HCT116 (cell line): ENCODE measurements at places on chromosomes 5 and 9. TPM values are rescaled to one million over a fixed set of nuclear protein-coding genes. Genes with fewer than 3 reads are reported as not detected.
A peak's percentile ranks its signal among the peaks of the same experiment; 100 is the strongest.

PALM2AKAP2 gene
- 0.34 TPM for total RNA-seq

- H3K36me3 ChIP-seq, result no peaks in the 10 kb centered on the region
- DNase-seq, result no peak
- no peak overlapping the region for H3K4me3 ChIP-seq
Observed at GRCh38 chr5:1568201-1568979, 44.6 kb upstream of the LPCAT1 start.

LEAP2 gene
- 1.2 TPM for total RNA-seq

- no peak overlapping the region for H3K4me3 ChIP-seq
- no peaks in the 10 kb centered on the region for H3K27me3 ChIP-seq
- DNase-seq, result no peak
- no peaks in the 10 kb centered on the region for H3K36me3 ChIP-seq
- H3K4me1 ChIP-seq, result no peaks in the 10 kb centered on the region
Observed at GRCh38 chr5:92885950-92886349, 695.1 kb downstream of the NR2F1-AS1 start.

- no peaks in the 10 kb centered on the region for H3K27me3 ChIP-seq
- H3K4me3 ChIP-seq, result no peak overlapping the region
- H3K4me1 ChIP-seq, result no peaks in the 10 kb centered on the region
- no peak for DNase-seq
- H3K27ac ChIP-seq, result no peak overlapping the region
- no peaks in the 10 kb centered on the region for H3K36me3 ChIP-seq
Observed at GRCh38 chr5:1658665-1659064, 134.9 kb upstream of the LPCAT1 start.

DNA sequence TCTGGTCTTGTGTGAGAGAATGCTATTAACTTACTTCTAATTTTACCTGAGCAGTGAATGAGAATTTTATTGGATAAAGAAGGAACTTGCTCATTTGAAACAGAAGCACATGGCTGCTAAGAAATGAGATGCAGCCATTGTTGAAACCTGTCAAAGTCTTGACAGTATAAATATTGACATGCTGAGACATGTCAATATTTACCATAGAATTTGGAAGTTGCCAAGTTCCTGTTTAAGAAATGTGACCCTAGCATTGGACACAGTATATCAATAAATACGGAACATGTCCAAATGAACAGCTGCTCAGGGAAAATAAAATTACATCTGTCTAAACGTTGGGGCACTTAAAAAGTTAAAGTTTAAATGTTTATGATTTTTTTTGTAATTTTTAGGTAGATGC is 7.8 kb downstream of the XRCC4 start:
- DNase-seq, result no peak
- H3K4me1 ChIP-seq, result no peaks in the 10 kb centered on the region
- no peaks in the 10 kb centered on the region for H3K36me3 ChIP-seq
- no peak overlapping the region for H3K4me3 ChIP-seq
- H3K27ac ChIP-seq, result no peak overlapping the region

DNA sequence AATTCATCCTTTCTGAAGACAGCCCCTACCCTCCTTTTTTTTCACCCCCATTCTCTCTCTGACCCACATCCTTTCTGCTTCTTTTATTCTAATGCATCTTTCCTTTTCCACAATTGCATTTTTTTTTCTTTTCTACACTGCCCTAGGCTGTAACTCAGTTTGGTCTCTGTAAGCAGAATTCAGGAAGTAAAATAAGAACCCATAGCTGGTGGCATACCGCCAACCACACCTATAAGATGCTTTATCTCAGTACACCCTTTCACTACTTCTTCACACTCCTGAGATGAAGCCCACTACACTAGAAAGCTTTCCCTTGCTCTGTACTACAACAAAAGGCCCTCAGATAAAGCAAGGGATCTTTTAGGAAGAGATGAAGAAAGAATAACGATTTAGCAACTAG is 16.1 kb upstream of the TSSK1B start:
- no peak overlapping the region for H3K27ac ChIP-seq
- no peaks in the 10 kb centered on the region for H3K4me1 ChIP-seq
- H3K4me3 ChIP-seq, result no peak overlapping the region
- no peaks in the 10 kb centered on the region for H3K27me3 ChIP-seq

DNA sequence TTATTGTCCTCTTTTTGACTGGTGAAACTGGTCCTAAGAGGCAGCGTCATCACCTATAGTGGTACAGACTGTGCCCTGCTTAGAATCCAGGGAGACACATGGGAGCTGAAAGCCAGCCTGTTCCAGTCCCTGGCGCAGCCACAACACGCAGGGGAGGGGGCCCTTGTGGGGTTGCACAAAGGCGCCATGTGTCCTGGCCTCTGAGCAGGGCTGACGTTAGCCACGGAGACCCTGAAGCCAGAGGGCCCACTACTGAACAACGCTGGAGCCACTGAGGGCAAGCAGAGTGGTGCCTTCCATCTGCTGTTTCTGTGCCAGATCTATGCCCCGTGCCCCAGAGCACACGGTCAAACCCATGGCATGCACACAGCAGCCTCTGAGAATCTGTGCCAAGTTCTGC is 147.3 kb downstream of the ACTL7B start:
- H3K27me3 ChIP-seq, result no peaks in the 10 kb centered on the region
- H3K36me3 ChIP-seq, result no peaks in the 10 kb centered on the region
- H3K4me1 ChIP-seq, result peaks cover 7% of the 10 kb centered on the region; the same call in 1 of the 2 replicates
- no peak for DNase-seq

DNA sequence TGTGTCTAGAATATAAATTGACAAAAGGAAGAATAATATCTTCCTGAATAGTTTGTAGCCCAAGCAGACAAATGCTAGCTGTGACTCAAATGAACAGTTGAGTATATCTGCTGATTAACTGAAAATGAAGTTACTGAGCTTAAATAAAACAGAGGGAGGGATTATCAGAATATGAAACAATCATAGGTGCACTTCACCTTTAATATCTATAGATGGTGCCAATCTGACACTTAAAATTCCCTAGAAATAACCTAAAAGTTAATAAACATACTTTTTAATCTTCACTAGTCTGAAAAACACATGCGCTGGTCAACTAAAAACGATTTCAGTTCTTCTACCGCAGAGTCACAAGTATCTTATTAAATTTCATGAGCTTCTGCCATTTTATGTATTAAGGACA is 280.8 kb upstream of the RASA1 start:
- H3K4me1 ChIP-seq, result no peaks in the 10 kb centered on the region
- no peak overlapping the region for H3K27ac ChIP-seq

GRCh38 chr5:14081791-14082190 is 61.4 kb upstream of the TRIO start:
- no peak for DNase-seq
- no peaks in the 10 kb centered on the region for H3K27me3 ChIP-seq
- H3K4me3 ChIP-seq, result no peak overlapping the region
- H3K4me1 ChIP-seq, result no peaks in the 10 kb centered on the region
- H3K27ac ChIP-seq, result no peak overlapping the region

GRCh38 chr5:6900247-6901227 is 187.3 kb downstream of the TENT4A start:
- no peak for DNase-seq
- H3K27ac ChIP-seq, result no peak overlapping the region
- H3K4me3 ChIP-seq, result no peak overlapping the region
- H3K27me3 ChIP-seq, result no peaks in the 10 kb centered on the region

- H3K36me3 ChIP-seq, result no peaks in the 10 kb centered on the region
- H3K4me1 ChIP-seq, result no peaks in the 10 kb centered on the region
- H3K27ac ChIP-seq, result no peak overlapping the region
- no peak for DNase-seq
Observed at GRCh38 chr9:69081261-69081660, 45.7 kb downstream of the FXN start.

GRCh38 chr5:40141418-40141817 is 538.3 kb upstream of the PTGER4 start:
- H3K27me3 ChIP-seq, result no peaks in the 10 kb centered on the region
- H3K36me3 ChIP-seq, result no peaks in the 10 kb centered on the region
- no peak overlapping the region for H3K4me3 ChIP-seq
- no peak for DNase-seq

DNA sequence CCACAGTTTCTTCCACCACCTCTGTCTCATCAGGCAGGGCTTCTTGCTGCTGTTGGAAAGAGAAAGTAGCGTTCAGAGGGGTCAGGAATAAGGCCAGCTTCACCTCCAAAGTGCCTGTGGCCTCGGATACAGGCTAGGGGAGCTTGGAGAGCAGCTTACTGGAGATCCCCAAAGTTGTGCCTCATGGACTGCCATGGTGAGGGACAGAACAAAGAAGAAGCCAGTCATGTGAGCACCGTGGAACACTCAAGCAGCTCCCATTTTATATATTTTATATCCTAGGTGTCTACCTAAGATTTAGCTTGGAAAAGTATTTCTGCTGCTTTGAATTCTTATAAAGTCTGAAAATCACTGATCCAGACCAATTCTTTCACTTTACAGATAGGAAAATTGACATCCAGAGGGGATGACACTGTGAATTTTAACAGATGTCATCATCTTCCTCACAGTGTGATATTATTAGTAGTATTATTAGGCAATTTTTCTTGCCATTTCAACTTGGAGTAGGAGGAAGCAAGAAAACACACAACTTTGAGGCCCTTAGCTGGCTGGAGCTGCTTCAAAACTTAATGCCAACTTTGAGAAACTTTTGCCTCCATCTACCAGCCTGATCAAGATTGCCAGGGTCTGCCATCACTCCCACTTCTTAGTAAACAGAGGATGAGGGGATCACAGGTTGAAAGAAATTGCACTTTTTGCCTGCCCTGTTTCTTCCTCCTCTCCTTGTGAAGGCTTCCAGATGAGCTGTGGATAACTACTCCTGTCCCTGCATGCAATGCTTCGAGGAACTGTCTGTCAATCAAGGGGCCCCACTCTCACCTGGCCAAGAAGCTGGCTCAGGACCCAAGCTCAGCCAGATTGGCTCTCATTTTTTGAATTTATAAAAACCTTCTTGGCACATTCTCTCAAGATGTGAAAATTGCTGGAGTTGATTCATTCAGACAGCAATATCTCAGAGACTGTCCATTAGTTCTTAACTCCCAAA is 11.8 kb downstream of the SPARC start:
- H3K4me3 ChIP-seq, result no peak overlapping the region
- no peak for DNase-seq
- H3K36me3 ChIP-seq, result no peaks in the 10 kb centered on the region
- H3K4me1 ChIP-seq, result peaks cover 2% of the 10 kb centered on the region; the same call in 1 of the 2 replicates

- no peak for DNase-seq
- H3K27ac ChIP-seq, result peak overlapping the region; percentile 96
- no peaks in the 10 kb centered on the region for H3K27me3 ChIP-seq
- H3K4me3 ChIP-seq, result peak overlapping the region; percentile 44
- no peaks in the 10 kb centered on the region for H3K36me3 ChIP-seq
Observed at GRCh38 chr5:14036514-14036913, 92.0 kb upstream of the DNAH5 start.

GRCh38 chr9:119453490-119453911 is 84.3 kb upstream of the BRINP1 start:
- no peak for DNase-seq
- H3K4me3 ChIP-seq, result no peak overlapping the region
- H3K36me3 ChIP-seq, result no peaks in the 10 kb centered on the region
- no peaks in the 10 kb centered on the region for H3K4me1 ChIP-seq

DNA sequence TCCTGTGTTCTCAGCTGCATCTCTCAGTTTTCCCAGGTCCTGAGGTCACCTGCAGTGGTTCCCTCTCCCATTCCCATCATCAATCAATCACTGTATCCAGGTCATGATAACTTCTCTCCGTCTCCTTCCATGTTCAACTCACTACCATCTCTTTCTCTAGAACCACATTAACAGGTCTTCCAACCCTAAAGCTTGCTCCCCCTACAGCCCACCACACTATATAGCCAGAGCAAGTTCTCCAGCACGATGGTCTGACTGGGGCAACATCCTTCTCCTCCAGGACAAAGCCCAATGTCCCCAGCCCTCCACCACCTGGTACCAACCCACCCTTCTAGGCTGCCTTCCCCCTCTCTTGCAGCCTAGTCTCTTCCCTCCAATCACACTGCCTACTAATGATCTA is 241.6 kb downstream of the CDK5RAP2 start:
- DNase-seq, result no peak
- peaks cover 4% of the 10 kb centered on the region; the same call in 1 of the 2 replicates for H3K27me3 ChIP-seq
- H3K36me3 ChIP-seq, result no peaks in the 10 kb centered on the region
- H3K4me3 ChIP-seq, result no peak overlapping the region
- no peak overlapping the region for H3K27ac ChIP-seq
- H3K4me1 ChIP-seq, result no peaks in the 10 kb centered on the region

DNA sequence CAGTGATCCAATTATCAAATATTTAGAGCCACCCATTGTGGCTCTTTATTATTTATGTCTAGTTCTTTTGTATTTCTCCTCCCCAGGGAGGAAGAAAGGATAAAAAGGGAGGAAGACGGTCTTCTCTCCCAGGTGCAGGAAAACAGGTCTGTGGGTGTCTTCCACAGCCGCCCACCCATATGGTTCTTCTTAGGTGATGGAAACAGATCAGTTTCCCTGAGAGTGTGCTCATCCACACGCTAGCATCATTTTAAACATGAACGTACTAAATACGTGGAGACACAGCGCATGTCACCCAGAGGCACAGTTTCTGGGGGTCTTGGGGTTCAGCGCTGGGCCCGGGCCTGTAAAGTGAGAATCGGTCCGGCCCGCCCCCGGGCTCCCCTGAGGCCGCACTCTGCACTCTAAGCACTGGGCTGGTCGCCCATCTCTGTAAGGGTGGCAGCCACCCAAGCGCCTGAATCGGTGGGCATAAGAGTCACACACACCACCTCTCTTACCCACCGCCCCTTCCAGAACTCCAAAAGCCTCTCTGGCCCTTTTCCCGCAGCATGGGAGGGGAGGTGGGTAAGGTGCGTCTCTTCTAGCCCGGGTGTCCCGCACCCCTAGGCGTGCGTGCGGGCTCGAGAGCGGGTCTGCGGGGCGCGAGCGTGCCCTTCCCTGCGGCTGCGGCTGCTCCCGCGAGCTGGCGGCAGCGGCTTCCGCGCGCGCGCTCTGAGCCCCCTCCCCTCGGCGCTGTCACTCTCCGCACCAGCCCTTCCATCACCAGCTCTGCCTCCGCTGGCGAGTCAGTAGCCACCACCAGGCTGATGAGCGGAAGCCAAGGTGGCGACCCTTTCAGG is 1.3 kb downstream of the PTCH1 start:
- no peak for DNase-seq
- H3K27me3 ChIP-seq, result no peaks in the 10 kb centered on the region
- peaks cover 24% of the 10 kb centered on the region for H3K4me1 ChIP-seq
- H3K4me3 ChIP-seq, result peak overlapping the region; percentile 45
- H3K27ac ChIP-seq, result no peak overlapping the region; the same call in 1 of the 2 replicates

GRCh38 chr5:58403822-58404433 is 56.0 kb downstream of the PLK2 start:
- no peak for DNase-seq
- no peaks in the 10 kb centered on the region for H3K27me3 ChIP-seq
- no peak overlapping the region for H3K27ac ChIP-seq
- no peaks in the 10 kb centered on the region for H3K4me1 ChIP-seq
- no peak overlapping the region for H3K4me3 ChIP-seq
